ENCODE measurements at places on chromosomes 2 and 18.

DNA sequence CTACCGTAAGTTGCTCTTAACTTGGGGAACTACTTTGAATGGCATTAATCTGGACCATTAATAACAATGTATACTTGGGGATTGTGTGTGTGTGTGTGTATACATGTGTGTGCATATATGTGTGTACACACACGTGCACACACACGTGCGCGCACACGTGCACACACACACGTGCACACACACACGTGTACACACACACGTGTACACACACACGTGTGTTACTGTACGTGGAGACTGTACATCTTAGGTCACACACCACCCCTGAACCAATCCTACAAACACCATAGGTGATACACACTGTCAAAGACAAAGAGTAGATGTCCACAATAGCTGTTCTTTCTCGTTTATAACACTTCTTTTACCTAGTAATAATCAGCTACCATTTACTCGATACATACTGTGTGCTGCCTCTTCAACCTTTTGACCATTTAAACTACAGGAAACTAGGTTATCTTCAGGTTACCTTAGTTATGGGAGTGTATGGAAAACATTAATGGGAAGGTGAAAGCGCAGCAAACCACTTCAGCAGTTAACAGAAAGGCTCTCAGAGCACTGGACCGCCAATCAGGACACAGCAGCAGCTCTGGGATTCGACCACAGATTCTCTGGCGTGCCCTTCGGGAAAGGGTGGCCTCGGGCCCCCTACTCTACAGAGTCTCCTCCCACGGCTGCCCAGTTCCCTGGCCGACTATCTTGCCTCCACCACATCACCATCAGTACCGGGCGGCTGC lies 894 bp upstream of the GCC2 start:
- DNase-seq, result no peak

DNA sequence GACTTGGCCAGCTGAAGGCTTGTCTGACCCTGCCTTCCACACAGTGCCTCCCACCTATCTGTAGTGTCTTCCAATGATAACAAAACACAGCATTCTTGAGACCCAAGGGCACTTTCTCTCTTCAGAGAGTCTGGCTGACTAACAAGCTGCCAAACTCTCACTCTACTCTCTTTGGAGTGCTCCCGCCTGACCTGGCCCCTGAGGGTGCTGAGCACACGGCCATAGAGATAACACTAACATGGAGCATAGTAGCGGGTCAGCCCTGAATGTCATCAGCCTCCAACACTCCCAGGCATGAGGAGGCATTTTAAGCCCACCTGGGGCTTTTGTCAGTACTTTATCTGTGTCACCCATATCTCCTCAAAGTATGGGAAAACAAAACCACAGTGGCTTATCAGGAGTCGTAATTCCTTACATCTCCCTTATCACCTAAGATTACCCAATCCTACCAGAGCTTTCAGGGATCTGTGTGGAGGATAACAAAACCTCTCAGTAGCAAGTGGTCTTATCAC lies 160.3 kb upstream of the TCF4 start:
- DNase-seq, result no peak

DNA sequence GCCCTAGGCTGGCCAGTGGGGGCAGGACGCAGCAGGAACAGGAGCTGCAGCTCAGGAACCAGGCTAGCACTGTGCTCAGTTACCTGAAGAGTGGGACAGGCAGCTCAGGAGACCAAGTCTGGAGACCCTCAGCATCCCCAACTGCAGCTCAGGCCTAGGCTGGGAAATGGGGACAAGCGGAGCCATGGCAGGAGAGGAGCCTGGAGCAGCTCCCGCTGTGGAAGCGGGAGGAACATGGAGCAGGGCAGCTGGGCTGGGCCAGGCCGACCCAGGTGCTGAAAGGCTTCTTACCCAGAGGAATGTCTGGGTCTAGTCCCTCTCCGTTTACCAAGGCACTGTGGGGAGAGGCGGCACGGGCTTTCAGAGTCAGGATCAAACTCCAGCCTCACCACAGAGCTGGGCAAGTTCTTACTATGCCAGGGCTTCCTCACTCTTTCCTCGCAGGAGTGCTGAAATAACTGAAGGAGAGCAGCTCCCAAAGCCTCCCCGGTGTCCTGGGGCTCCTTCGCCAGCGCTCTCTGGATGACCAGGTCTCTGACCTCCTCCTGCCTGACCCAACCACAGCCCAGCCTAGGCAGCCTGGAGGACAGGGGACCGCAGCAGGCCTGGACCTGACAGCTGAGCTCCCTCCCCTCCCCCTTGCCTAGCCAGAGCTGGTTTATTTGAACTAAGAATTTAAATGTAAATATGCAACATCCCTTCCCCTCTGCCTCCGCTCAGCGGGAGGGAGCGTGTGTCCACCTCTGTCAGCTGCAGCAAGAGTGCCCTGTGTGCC lies 247.8 kb upstream of the SIX2 start:
- DNase-seq, result no peak

GRCh38 chr2:159712929-159713420 lies 669 bp downstream of the MARCHF7 start:
- DNase-seq, result no peak

GRCh38 chr2:172995323-172996244 lies 80.1 kb upstream of the MAP3K20 start:
- peak; percentile 75 for DNase-seq

DNA sequence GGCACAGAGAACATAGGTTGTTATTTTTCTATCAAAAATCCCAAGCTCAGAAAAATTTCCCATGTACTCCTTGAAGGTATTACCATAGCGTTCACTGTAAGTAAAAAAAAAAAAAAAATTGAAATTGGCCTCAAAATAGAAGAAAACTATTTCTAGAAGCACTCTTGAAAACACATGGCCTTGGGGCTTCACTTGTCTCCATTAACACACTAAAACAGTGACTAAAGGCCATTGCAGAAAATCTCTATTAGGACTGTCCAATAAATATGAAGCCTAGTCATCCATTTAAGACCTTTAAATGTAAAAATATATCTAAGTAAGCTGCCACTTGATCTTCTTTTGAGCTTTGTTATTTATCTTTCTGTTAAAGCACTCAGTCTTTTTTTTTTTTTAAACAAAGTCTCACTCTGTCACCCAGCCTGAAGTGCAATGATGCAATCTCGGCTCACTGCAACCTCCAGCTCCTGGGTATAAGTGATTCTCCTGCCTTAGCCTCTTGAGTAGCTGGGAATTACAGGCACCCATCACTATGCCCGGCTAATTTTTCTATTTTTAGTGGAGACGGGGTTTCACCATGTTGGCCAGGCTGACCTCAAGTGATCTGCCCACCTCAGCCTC lies 35.8 kb downstream of the CCDC68 start:
- DNase-seq, result no peak

- no peak for DNase-seq
Observed at GRCh38 chr2:240508832-240509545, 48.8 kb downstream of the ANKMY1 start.

DNA sequence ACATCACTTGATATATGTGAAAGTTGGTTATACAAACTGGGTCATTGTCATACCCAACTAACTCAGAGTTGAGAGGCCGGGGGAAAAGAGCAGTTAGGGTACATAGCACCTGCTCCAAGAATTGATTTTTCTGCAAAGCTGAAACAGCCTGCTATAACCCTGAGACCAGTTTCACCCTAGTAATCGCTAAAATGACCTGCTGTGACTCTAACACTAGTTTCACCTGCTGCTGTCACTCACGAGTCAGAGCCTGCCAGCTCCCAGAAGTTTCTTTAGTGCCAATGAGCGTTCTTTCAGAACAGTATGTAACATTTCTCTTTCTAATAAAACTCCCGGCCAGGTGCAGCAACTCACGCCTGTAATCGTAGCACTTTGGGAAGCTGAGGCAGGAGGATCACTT lies 28.0 kb downstream of the SRSF7 start:
- DNase-seq, result no peak

DNA sequence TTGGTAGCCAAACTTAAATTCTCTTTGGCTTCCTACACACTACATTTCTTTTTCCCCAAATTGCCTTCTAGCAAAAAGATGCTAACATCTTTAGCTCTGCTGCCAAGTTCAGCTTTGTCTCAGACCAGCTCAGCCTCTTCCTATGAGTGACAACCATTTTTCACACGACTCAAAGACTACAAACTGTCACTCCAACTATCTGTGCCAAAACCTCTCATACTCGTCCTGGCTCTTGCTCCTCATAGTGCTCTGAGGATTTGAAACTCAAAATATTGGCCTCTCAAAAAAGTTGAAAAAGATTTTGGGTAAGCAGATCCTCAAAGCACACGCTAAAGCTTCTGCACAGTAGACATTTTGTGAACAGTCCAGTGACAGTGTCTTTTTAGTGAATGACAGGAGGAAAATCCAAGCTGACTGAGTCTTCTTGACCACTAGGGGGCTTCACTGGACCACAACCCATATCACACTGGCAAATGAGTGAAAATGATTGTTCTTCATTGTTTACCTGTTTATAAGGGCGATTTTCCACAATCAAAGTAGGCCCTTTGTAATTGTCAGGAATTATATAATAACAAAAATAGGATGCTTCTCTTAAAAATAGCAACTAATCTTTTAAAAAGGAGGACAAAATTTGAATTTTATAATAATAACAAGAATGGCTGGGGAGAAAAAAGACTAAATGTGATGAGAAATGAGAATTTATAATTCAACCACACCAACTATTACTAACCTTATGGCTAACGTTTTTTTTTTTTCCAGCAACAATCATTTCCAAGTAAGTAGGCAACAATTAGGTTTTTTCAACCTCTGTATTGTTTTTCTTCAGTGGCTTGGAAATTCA lies 85.5 kb upstream of the PGAP1 start:
- DNase-seq, result no peak

DNA sequence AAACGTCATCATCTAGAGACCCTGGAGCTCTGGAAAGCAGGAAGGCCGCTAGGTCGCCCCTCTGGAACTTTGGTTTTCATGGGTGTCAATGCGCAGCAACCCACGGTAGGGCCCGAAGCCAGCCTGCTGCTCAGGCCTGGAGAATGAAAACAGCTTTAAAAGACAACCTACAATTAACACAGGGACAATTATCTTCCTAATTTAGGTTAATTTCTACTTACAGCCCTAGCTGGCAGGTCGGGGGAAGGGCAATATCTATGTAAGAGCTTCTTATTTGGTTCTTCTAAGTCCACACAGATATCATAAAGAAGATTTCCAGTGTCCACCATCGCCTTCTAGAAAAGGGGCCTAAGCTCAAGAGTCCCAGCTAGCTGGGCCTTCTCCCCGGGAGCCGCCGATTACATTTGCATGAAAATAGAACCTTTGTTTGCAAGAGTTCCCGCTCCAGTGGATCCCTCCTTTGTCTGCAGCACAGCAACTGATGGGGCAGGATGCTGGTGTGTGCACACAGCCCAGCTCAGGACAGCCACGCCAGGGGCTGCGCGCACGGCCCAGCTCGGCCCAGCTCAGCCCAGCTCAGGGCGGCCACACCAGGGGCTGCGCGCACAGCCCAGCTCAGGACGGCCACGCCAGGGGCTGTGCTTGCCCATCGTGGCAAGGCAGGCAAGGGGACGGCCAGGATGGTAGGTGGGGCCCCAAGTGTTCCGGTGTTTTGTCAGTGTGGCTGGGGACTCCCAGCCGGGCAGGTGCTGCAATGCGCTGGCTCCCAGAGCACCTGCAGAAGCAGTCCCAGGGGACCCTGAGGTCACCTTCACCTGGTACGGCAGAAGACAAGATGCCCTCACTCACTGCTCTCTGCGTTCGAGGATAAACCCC lies 109.1 kb downstream of the HDAC4 start:
- no peak for DNase-seq

- DNase-seq, result no peak
Observed at GRCh38 chr2:134220344-134220974, 33.4 kb upstream of the MGAT5 start.

- DNase-seq, result no peak
Observed at GRCh38 chr2:145887915-145888314, 1368.0 kb upstream of the ZEB2 start.

- DNase-seq, result no peak
Observed at GRCh38 chr2:150370561-150370960, 116.9 kb downstream of the RND3 start.

GRCh38 chr2:239788576-239789098 lies 236.5 kb downstream of the NDUFA10 start:
- no peak for DNase-seq

- DNase-seq, result no peak
Observed at GRCh38 chr2:218074031-218074430, 5.0 kb downstream of the RUFY4 start.

GRCh38 chr2:53782676-53783075 lies 4.1 kb downstream of the ASB3 start:
- no peak for DNase-seq

GRCh38 chr2:11286749-11287148 lies 57.7 kb downstream of the ROCK2 start:
- DNase-seq, result no peak

GRCh38 chr2:32825291-32825712 lies 121.5 kb upstream of the LTBP1 start:
- DNase-seq, result no peak

DNA sequence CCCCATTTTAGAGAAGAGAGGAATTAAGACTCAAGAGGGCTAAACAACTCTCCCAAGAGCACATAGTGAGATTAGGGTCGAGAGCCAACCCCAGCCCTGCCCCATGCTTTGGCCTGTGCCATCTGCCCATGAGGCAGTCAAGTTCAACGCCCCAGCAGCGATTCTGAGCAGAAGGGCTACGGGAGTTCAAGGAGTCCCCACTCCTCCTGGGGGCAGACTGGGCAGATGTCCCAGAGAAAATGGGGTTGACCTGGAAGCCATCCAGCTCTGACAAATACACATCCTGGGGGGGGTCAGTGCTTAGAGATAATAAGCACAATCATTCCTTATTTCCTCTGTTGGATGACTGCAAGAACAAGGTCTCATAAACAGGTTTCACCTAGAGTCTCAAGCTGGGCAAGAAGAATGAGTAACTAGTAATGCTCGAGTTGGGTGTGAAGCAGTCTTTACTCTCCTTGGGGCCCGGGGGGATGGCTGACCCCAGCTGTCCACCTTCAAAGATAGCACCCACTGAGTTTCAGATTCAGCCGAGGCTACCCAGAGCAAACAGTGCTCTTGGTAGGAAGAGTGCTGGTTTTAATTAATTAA lies 716.4 kb downstream of the RNF144A start:
- DNase-seq, result no peak

DNA sequence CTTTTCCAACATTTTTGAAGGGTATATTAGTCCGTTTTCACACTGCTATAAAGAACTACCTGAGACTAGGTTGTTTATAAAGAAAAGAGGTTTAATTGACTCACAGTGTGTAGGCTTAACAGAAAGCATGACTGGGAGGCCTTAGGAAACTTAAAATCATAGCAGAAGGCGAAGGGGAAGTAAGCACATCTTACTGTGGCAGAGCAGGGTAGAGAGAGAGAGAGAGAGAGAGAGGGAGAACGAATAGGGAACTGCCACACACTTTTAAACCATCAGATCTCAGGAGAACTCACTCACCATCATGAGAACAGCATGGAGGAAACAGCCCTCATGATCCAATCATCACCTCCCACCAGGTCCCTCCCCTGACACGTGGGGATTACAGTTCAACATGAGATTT lies 420.3 kb downstream of the SOCS6 start:
- no peak for DNase-seq

DNA sequence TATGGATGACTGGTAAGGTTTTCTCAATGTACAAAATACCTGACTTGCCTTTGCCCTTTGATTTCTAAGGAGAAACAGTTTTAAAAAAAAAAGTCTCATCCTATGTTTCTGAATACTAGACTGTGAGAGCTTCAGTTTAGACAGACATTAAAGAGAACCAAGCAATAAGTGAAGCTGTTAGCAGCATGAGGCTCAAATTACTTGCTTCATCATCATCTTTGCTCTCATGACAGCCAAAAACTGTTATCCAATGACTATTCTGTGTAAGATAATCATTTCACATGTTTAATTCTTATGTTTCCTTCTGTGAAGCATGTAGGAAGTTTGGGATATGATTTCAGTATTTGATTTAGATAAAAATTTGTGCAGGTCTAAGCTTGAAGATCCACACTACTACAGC lies 129.2 kb downstream of the COMMD1 start:
- DNase-seq, result no peak

- no peak for DNase-seq
Observed at GRCh38 chr18:12091538-12092141, 2.0 kb upstream of the ANKRD62 start.
